ENCODE measurements at places on chromosomes 16 and 17.

GRCh38 chr16:48329138-48329537 is 56.1 kb downstream of the SIAH1 start:
- no peak for DNase-seq

- DNase-seq: no peak
These were observed 30.3 kb downstream of the CACNA1H start for GRCh38 chr16:1182950-1183907.

DNA sequence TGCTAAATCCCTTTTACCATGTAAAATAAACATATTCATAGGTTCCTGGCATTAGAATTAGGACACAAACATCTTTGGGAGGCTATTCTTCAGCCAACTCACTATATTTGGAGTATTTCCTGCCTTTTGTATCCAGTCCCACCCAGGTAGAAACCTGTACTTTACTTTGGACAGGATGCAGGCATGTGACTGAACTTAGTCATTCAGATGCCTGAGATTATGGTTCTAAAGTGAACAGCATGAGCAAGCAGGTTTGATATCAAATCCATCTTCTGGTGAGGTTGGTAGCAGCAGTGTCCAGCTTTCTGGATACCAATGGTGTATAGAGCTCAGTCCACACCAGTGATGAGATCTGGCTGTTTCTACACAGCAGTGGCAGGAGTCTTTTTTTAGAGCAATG is 20.2 kb downstream of the CA10 start:
- no peak for DNase-seq

- DNase-seq: no peak
These were observed 79.6 kb downstream of the GAS7 start for GRCh38 chr17:10118788-10119130.

DNA sequence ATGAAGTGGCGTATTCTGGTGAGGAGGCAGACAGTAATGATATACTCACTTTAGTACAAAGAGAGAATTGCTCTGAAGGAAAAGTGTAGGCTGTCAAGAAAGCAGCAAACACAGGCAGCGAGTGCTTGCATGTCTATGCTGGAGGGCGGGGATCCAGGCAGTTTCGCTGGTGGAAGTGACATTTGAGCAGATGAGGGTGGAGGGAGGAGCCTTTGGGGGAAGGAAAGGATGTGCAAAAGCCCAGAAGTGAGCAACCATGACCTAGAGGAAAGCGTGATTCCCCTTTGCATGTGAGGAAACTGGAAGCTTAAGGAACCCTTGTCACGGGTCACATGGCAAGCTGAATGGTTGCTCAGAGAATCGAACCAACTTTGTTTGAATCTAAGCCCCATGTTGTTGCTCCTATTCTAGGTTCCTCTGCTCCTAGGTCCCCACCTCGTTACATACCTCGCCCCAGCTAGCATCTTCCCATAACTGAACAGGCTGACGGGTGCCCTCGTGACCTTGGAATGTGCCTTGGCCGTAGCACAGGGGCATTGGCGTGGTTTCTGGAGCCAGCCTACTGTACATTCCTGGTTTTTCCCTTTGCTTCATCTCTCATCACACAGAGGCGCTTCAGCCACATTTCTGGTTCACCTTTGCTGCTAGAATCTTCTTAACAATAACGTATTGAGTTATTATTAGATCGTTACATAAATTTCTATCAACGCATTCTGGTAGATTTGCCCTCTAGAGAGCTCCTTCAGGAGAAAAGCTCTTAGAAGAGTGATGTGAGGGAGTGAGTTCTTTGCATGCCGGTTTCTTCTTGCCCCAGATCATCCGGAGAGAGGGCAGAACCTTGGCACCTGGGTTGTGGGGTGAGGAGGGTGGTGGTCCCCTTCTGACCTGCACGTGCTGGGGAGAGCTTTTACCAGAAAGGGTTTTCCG is 191.8 kb downstream of the SNX29 start:
- DNase-seq: no peak

DNA sequence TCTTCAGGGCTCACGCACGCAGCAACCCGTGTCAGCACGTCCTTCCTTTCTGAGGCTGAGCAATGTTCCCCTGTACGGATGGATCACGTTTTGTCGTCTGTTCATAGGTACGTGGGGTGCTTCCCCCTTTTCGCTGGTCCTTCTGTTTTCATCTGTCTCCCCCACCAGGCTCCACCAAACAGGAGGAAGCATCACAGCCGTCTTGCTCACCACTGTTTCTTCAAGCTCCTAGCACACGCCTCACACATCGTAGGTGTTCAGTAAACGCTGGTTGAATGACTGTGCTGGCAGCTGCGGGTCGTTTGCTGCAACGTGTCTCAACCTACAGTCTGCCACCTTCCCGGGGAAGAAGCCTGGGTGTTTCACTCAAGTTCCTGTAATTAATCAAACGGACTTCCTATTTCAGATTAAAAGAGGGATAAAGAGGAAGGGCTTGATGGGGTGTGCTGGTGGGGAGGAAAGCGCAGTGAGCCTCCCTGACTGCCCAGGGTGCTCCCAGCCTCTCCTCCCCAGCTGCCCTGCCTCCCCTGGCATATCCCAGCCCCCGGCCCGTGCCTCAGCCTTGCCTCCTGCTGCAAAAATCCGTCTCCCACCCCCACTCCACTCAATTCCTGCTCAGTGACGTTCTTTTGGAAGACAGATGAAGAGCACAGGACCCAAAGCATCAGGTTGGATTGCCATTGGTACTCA is 76.7 kb upstream of the DOC2B start:
- DNase-seq: no peak

DNA sequence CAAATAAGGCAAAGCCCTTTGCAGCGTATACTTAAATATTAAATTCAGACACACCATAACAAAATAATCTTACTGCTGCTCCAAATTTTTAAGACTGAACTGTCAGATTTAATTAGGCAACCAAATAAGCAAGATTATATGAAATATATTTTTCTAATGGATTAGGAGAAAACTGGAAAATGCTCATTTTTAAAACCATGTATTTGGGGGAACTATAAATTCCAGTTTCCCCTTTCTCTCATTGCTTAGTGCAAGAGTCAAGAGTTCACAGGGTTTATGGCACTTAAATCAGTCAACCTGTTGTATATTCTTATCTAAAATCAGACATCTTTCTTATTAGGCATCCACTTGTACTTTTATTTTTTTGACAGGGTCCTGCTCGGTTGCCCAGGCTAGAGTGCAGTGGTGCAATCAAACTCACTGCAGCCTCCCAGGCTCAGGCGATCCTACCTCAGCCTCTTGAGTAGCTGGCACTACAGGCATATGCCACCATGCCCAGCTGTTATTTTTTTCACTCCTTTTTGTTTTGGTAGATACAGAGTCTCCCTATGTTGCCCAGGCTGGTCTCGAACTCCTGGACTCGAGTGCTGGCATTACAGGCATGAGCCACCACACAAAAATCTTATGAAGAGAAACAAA is 2.1 kb upstream of the KANSL1 start:
- DNase-seq: no peak

GRCh38 chr16:80689487-80689886 is 114.9 kb downstream of the CDYL2 start:
- no peak for DNase-seq

GRCh38 chr16:69112285-69113129 is 7.1 kb downstream of the HAS3 start:
- DNase-seq: no peak

DNA sequence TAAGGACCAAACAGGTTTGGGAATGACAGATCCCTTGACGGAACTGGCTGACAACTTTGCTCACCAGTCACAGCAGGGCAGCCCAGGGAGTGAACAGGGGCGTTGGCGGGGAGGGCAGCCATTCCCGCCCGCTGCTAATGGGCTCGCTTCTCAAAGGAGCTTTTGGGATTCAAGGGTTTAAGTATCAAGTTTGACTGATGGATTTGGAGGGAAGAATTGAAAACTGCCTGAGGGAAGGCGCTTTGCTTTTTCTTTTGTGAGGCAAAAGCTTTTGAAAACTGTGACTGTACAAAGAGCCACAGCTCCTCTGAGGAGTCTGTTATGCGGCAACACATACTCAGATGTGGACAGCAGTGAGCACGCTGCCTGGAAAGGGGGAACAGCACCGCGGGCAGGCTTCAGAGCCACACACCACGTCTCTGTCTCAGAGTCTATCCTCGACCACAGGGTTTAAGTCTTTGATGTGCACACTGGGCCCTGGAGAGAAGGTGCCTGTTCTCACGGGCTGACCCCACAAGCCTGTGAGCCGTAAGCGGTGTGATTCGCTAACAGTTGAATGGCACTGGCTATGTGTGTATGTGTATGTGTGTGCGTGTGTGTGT is 79.9 kb upstream of the HSBP1 start:
- no peak for DNase-seq

DNA sequence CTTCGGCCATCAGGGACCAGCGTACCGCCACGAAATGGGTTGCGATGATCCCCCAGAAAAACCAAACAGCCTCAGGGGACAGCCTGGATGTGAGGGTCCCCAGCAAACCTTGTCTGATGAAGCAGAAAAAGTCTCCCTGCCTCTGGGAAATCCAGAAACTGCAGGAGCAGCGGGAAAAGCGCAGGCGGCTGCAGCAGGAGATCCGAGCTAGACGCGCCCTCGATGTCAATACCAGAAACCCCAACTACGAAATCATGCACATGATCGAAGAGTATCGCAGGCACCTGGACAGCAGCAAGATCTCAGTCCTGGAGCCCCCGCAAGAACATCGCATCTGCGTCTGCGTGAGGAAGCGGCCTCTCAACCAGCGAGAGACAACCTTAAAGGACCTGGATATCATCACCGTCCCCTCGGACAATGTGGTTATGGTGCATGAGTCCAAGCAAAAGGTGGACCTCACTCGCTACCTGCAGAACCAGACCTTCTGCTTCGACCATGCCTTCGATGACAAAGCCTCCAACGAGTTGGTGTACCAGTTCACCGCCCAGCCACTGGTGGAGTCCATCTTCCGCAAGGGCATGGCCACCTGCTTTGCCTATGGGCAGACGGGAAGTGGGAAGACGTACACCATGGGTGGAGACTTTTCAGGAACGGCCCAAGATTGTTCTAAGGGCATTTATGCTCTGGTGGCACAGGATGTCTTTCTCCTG is 769 bp downstream of the KIF2B start:
- DNase-seq: no peak

- no peak for DNase-seq
These were observed 5.2 kb upstream of the RAB5C start for GRCh38 chr17:42159796-42160530.

- no peak for DNase-seq
These were observed 544.4 kb upstream of the EEF2KMT start for GRCh38 chr16:5642011-5642410.

Measured in AG04449 (cell line).